ENCODE measurements at places on chromosomes 4 and X.

DNA sequence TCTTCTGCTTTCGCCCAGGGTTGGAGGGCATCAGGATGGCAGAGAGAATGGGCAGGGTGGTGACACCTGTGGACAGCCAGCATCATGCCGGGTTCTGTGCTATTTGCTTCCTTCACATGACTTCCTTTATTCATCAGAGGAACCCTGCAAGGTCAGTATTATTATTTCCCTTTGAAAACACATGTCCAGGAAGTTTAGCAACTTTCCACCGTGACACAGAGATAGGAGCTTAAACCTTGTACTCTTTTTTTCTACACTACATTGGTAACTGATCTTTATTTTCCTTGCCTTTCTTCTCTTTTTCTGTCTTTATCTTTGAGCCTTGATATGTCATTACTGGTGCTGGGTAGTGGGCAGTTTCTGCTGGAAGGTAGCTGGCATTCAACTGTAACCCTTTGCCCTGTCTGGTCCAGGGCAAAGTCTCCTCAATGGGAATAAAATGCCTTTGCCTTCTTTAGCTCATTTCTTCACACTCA, 5.0 kb upstream of the MGST2 start:
- no peak for DNase-seq

- no peak for DNase-seq
Measured at GRCh38 chr4:21470535-21470934, 478.0 kb downstream of the KCNIP4 start.

DNA sequence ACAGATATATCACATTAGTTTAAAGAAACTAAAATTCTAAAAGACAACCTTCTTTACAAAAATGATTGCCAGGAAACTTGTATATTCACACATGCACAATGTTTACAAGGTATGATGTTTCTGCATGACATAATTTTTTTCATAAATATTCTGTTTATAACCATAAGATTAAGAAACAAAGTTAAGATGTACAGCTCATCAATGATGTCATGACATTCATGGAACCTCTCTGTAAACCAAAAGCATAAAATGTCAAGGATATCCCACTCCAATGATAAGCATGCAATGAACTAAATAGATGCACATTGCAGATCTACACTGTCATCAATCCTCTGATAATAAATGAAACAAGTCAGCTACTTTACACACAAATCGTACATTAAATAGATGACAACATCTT, 136.0 kb downstream of the MAB21L2 start:
- no peak for DNase-seq

- DNase-seq: no peak
Measured at GRCh38 chr4:86483773-86484172, 110.3 kb upstream of the PTPN13 start.

- DNase-seq: no peak
Measured at GRCh38 chr4:147822128-147822527, 90.2 kb downstream of the ARHGAP10 start.

Data from stimulated activated CD4-positive, alpha-beta T cell treated with anti-CD3 and anti-CD28 coated beads, Interleukin-15, amount 100 ng/mL, for 1 hour (primary cell).